ENCODE measurements at places on chromosomes 13 and 19. TPM values are rescaled to one million over a fixed set of nuclear protein-coding genes. Genes with fewer than 3 reads are reported as not detected.

SHD gene
- not detected for total RNA-seq

PSG1 gene
- 0.51 TPM for total RNA-seq

PIP5K1C gene
- 11.3 TPM for total RNA-seq

KLK3 gene
- not detected for total RNA-seq

S1PR5 gene
- under 0.01 TPM for total RNA-seq

CCDC169 gene
- 3.3 TPM for total RNA-seq
